Omental fat pad (tissue), 4 donors: ENCODE measurements at places on chromosomes 13 and 19. TPM values are rescaled to one million over a fixed set of nuclear protein-coding genes. Genes with fewer than 3 reads are reported as not detected.

The SYNE4 gene
- 0.79 TPM for total RNA-seq

The SYDE1 gene
- total RNA-seq, result 26.6 TPM

DNA sequence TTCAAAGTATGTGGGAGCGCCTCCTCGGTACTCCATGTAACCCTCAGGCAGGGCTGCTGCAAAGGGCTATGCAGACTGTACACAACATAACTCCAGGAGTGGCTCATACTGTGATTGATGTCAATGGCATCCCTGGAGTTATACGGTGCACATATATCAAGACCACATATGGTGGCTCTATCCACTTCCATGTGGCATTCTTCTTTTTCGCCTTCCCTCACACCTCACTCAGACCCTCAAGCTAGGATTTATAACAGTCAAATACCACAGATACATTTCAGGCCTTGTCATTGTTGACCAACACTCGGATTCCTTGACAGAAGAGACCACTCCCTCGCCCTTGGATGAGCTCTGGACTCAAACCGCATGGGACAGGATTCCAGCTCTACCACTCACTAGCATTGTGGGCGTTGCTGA, 11.3 kb upstream of the UBL3 start:
- DNase-seq, result no peak

GRCh38 chr19:43078311-43078710, 4.2 kb downstream of the PSG2 start:
- no peak for DNase-seq

DNA sequence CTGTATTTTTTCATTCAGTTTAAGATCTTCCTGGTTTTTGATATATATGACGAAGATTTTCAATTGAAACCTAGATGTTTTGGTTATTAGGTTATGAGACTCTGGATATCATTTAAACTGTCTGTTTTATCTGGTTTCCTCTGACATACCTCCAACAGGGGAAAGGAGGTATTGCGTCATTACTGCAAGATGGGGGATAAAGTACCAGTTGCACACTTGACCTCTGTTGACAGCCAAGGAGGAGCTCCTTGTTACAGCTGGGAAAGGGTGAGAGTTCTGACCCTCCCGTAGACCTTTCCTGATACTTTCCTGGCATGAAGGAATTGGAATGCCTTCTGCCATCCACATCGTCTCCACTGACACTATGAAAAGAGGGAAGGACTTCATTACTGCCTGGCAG, 82.0 kb upstream of the SHISA2 start:
- DNase-seq, result no peak

DNA sequence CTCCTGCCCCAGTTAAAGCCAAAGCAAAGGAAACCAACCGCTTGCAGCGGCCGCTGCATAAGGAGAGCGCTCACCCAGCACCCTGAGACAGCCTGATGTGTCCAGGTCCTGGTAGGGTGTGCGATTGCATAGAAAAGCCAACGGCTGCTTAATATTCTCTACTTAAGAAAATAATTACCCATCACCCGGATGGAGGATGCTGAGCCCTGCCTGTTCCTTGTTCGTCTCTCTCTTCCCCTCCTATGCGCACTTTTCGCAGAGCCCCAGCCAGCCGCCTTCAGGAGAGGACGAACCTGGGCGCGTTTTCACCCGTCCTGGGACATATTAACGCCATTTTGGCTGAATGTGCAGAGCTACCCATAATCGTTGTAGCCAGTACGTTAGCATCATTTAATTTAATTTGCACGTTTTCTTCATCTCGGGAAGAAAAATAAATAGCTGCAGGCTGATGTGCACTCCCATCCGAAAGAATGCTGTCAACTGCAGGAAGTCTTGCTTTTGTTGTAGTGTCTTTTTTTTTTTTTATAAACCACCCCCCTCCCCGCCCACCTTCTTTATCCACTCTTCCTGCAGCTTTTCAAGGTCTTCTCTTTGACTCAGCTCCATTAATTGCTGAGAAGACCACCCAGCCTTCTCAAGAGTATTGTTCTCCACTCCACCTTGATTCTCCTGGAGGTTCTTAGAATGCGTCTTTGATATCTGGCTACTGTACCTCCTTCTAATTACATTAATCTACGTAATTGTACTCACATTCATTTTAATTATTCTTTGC, 214.5 kb downstream of the TEX29 start:
- DNase-seq, result no peak

The ZNF729 gene
- not detected for total RNA-seq

DNA sequence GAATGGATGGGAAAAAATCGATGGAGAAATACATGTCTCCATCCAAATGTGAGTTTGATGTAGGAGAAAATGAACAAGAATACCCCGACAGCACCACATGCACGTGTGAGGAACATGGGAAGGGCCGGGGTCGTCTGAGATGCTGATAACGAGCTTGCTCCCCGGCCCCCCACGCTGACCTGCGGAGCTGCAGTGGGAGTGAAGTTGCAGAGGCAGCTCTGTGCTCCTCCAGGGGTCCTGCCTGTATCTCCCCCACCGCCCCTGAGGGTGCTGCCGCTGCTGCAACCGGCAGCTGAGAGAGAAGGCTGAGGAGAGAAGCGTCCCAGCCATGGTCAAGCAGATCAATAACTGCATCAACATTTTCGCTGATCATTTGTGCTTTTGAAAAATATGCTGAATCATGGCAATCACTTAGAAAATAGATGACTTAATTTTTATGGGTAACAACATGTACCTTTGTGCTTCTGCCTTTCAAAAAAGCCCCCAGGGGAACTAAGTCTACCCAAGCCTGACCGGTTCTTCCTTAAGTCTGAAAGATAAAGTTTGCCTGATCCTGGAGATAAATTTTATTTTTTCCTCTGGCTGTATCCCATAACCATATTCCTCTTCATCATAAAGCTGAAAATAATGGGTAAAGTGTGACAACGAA, 18.2 kb upstream of the NAXD start:
- DNase-seq, result no peak

GRCh38 chr13:41075034-41075433, 13.7 kb downstream of the WBP4 start:
- no peak for DNase-seq

GRCh38 chr13:22505489-22505888, 675.3 kb upstream of the SGCG start:
- DNase-seq, result no peak

The MIA gene
- not detected for total RNA-seq

GRCh38 chr13:47134939-47135489, 238.2 kb upstream of the HTR2A start:
- DNase-seq, result no peak

- peak; percentile 6 for DNase-seq
Observed at GRCh38 chr13:114105521-114106225, 26.8 kb downstream of the RASA3 start.

The ICAM4 gene
- 7.5 TPM for total RNA-seq

- DNase-seq, result no peak
Observed at GRCh38 chr13:99792079-99792921, 179.3 kb downstream of the ZIC5 start.

DNA sequence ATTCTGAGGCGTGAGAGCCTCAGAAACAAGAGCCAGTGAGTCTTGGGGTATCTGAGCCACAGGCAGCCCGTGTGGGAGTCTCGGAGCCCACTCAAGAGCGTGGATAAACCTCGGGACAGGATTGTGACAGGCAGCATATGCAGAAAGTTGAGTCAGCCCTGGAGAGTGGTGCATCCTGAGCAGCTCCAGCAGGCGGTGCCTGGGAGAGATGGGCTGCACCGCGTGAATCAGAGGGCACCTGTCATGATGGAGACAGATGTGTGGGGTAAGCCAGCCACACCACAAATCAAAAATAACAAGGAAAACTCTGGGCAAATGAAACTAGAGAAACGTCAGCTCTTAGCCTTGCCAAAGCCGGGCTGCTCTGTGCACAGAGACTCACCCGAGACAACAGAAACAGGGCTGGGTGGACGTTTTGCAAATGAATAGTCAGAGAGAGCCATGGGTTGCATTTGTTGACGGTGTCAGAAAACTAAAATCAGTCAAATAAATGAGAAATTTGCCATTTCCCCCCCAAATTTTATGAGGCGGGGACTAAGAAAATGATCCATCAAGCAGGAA, 30.0 kb upstream of the POP4 start:
- DNase-seq, result no peak

The TTYH1 gene
- total RNA-seq, result not detected

DNA sequence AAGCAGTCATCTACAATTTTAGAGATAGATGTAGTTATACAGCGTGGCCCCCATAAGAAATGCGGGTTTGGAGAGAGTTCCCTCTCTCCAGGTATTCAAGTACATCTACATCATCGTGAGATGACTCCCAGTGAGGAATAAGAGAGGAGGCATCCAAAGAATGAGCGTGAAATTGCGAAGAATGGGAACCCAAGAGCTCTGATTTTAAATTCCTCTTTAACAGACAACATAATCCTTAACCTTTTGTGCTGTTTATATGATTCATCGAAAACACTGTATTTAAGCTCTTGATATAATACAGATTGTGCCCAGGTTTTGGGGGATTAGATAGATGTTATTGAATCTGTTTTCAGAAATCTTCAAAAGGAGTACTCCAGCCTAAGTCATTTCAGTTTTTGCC, 161.5 kb downstream of the COG6 start:
- DNase-seq, result no peak

- no peak for DNase-seq
Observed at GRCh38 chr19:33678796-33679585, 57.2 kb downstream of the CHST8 start.

- no peak for DNase-seq
Observed at GRCh38 chr19:40355975-40356680, 7.6 kb downstream of the PLD3 start.

The LRRC63 gene
- not detected for total RNA-seq

DNA sequence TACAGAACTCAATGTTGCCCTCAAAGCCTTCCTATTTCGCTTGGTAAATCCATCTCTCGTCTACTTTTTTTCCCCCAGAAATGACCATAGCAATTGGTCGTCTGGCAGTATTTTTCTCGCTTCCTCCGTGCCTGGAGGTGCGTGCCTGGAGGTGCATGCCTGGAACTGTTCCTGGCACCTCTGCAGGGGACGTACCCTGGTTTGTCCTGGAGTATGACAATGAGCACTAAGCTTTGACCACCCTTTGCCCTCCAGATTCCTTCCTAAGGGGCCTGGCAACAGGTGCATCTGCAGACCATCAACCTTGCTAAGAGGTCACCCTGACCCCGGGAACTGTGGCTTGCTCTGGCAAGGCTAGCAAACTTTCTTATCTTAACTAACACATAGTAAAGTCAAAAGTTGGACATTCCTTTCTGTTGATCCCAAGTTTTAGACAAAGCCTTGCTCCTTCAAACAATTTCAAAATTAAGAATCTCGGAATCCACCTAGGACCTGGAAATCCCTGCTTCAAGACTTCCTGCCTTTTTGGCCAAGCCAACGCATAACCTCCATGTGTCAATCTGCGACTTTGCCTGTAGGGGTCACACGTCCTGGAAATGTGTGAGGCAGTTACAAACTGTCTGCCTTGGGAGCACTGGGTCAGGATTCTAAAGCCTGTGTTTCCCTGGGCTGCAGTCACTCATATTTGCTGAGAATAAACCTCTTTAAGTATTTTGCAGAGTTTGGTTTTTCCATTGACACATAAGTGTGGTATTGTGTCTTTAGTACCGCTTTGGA, 28.8 kb upstream of the TUBGCP3 start:
- DNase-seq, result no peak

DNA sequence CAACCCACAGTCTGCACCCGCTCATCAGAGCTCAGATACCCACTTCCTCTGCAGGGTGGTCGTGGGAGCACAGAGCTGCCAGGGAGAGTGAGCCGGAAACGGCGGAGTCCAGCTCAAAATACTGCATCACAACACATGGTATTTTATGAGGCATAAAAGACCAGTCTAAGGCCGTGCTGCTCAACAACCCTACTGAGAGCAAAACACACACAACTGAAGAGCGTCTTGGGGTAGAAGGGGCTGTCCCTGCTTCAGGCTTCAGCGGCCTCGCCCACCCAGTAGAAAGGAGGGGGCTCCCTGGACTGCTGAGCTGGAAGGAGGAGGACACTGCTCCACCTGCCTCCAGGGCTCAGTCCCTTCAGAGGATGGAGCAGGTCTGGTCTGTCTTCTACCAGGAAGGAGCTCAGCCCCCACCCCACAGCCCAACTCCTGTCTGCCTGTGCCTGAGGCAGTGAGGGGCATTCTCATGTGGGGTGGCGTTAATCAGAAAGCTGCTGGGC, 36.9 kb downstream of the NAXD start:
- no peak for DNase-seq

The PSG1 gene
- total RNA-seq, result not detected

The NAPSA gene
- total RNA-seq, result 1.3 TPM

The AZU1 gene
- total RNA-seq, result not detected

- no peak for DNase-seq
Observed at GRCh38 chr13:33275916-33276315, 9.6 kb downstream of the STARD13 start.

The CRTC1 gene
- 6.1 TPM for total RNA-seq

GRCh38 chr19:49210108-49210900, 52.7 kb downstream of the TRPM4 start:
- DNase-seq, result no peak

The ATP12A gene
- total RNA-seq, result not detected

- DNase-seq, result no peak
Observed at GRCh38 chr13:69589531-69590235, 517.9 kb upstream of the ATXN8OS start.

DNA sequence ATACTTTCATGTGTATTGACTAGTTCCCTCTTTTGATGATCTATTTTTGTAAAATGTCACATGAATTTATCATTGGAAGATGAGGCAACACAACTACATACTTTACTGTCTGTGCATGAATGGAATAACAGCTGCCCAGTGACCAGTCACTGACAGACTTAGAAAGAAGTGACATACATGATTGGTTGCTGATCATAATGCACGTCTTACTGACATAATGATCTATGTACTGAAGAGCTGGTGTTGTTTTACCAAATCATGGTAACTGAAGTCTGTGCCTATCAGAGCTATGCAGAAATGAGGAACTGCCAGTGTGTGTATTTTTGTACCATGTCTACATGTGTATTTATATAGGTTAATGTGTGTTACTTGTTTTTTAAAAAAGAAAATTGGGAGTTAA, 26.5 kb downstream of the GPR18 start:
- no peak for DNase-seq

- DNase-seq, result peak; percentile 29
Observed at GRCh38 chr19:37817180-37817981, 38.0 kb upstream of the ZNF573 start.

The CEACAM8 gene
- not detected for total RNA-seq

DNA sequence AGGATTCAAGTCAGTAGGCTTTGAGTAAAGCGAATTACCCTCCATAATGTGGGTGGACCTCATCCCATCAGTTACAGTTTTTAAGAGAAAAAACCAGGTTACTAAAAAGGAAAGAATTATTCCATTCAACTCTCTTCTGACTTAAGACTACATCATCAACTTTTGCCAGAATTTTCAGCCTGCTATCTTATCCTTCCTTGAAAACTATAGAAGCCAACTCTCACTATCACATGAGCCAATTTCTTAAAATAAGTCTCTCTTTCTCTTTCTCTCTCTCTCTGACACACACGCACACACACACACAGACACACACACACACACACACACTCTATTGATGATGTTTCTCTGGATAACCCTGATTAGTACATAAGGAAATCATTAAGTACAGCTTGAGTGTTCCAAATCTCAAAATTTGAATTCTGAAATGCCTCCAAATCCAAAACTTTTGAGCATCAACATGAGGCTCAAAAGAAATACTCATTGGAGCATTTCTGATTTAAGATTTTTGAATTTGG, 217.0 kb upstream of the PRR20A start:
- no peak for DNase-seq

- DNase-seq, result no peak
Observed at GRCh38 chr13:113486698-113487097, 3.8 kb downstream of the DCUN1D2 start.

- DNase-seq, result no peak
Observed at GRCh38 chr13:41364043-41364442, 53.0 kb downstream of the NAA16 start.
